ENCODE measurements at places on chromosomes 4 and X.

DNA sequence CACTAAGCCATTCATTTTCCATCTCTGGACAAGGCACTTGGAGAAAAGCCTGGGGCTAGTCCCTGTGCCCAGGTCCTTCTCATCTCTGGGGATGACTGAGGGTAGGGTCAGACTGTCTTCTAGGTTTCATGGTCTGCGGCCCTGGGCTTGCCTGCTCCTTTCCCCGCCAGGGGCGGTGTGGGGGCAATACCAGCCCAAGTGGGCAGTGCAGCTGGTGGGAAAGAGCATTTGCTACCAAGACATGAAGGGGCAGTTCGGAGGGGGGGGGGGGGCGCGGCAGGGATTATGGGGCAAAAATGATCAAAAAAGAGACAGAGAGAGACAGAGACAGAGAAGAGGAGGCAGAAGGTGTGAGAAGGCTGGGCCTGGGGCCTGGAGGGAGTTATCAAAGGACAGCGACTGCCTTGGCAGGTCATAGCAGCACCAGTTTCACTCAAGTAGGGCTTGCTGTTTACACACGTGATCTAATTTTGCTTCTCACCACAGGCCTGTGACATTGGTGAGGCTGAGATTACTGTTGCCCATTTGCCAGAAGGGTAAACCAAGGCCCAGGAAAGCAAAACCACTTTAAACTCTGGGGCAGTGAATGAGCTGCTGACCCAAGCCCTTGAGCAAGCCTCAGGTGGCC lies 56.1 kb downstream of the PJA1 start:
- DNase-seq, result no peak

- DNase-seq, result peak; percentile 2
These were observed 258.1 kb upstream of the NEIL3 start for GRCh38 chr4:177051473-177052060.

DNA sequence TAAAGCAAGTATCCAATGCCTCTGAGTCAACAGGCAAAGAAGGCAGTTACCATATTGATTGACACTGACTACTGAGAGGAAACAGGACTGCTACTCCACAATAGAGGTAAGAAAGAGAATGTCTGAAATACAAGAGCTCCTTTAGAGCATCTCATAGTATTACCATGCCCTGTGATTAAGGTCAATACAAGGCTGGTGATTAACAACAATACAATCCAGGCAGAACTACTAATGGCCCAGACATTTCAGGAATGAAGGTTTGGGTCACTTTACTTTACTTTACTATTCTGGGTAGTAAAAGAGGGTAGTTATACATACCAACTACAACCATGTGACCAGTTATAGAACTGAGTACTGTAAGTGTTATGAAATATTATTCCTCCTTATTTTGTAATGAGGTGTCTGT lies 44.5 kb downstream of the BRWD3 start:
- DNase-seq, result no peak

DNA sequence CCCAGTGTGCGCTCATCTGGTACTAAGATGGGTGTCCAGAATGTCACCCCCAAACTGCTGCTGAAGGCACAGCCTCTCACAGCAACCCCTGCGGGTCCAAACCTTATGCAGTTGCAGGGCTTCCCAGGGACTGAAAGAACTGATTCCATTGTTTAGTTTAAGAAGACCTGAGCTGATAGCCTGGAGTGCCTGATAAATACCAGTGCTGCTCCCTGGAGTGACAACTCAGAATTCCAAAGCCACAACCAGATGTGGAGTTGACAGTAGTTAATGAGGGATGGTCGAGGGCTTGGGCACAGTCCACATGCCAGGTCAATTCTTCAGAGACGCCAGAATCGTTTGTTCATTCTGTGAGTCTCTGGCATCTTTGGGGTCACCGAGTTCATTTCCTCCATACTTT lies 71.2 kb downstream of the LNX1 start:
- DNase-seq, result no peak

DNA sequence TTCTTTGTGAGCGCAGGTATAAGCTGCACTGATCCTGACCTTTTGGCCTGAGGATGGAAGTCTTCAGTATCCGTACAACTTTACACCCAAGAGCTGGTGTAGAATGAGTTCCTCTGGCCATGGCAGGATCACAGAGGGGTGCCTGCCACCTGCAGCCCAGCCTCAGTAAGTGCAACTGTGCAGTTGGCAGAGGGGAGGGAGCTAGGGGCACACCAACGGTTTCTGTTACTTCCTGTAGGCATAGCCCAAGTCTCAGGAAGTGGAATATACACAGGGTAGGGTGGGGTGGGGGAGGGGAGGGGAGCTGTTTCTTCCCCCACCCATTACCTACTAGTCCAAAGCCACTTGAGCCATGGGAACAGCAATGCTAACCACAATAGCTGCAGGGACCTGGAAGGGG lies 85.4 kb upstream of the GBA3 start:
- DNase-seq, result no peak

DNA sequence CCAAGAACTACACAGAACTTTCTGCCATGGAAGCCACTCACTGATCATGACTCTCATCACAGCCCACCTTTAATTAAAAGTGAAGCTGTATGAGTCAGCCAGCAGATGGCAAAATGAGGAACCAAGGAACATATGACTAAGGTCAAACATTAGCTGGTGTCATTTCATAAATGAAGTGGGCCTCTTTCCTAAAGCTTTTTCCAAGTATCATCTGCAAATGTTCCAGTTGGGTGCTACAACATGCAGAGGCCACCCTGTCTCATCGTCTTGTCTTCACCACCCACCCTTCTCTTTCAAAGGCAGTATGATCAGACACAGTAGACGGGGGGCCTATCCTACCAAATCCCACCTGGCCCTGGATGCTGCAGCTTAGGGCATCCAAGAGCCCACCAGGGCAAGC lies 9.2 kb upstream of the EOLA1 start:
- DNase-seq, result no peak

- DNase-seq, result no peak
These were observed 1.1 kb downstream of the KLHL15 start for GRCh38 chrX:24025741-24026403.

- DNase-seq, result no peak
These were observed 4.6 kb downstream of the CTBP1 start for GRCh38 chr4:1244081-1244977.

DNA sequence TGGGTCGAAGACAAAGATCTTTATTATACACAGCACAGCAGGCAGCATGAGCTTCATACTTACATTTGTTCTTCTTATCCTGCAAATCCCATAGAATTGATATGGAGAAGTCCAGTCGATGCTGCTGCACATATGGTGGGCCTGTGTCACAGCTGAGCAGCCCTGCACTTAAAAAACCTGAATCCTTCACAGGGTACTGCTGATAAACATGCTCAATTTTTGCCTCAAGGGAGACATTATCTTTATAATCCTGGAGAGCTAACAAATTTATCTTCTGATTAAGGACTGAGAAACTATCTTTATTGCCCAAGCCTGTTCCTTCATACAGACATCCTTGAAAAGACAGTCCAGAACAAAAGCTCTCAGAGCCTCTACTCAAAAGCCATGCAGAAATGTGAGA lies 434.4 kb upstream of the FAM47C start:
- no peak for DNase-seq

DNA sequence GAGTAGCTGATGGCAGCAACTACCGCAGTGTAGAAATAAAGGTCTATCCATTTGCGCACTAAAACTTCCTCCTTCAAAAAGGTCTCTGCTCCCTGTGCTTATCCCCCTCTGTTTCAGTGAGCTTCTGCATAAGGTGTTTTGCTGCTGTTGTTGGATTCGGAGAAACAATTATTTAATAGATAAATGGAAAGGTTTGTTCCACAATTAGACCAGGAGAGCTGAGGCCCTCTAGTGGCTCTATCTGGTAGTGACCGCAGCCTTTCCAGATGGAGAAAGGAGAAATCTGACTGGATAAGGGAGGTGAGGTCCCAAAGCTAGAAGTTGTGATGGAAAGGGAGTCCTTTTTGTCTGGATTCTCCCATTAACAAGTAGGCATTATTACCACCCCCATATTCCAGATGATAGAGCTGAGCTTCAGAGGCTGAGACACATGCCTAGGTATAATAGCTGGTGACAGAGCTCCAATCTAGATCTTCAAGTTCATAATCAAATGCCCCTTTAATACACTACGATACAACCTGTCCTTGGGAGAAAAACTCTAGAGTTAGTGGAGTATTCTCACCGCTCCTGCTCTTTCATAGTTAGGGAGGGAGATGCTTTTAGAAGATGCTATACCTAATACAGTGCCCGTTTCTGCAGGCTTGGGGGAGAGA lies 5.1 kb upstream of the GABRQ start:
- DNase-seq, result no peak

DNA sequence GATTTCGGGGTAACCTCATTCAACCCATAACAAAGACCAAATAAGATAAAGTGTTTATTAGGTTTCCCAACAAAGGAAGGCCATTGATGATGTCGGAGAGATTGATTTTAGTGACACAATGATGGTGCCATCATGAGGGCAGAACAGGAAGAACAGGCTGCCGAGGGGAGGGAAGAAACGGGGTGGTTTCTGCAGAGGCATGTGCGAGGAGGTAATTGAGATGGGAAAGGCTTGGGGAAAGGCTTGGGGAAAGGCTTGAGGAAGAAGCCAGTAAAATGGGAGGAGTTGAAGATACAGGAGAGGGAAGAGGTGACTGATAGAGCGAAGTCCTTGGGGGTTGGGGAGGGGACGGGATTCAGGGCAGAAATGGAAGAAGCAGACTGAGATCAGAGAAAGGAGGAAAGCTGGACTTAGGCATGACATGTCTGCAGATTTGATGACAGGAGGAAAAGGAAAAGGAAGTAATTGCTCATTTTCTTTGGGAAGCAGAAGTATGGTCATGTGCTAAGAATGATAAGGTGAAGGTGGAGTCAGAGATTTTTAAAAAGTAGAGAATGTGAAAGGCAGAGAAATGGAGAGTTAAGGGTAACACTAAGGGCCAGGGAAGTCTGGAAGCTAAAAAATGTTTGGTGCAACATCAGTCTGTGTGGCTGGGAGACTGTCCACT lies 6.0 kb downstream of the HPSE start:
- no peak for DNase-seq

DNA sequence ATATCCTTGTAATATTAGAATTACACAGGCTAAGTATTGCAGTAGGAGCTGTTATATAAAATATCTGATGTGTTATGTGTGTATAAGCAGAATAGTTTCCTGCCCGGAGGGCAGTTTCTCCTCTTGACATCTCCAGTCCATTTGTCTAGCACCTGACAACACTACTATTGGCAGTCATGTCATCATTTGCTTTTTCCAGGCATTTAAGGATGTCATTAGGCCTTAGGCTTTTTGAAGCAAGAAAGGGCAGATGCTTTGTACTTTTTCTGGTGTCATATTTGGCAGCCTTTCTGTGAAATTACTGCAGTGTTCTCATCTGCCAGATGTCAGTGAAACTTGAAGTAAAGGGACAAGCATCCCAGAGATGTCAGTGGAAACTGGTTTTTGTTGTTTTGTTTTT lies 2017.6 kb upstream of the IGFBP7 start:
- no peak for DNase-seq

GRCh38 chr4:141571362-141571761 lies 65.0 kb upstream of the IL15 start:
- DNase-seq, result no peak

DNA sequence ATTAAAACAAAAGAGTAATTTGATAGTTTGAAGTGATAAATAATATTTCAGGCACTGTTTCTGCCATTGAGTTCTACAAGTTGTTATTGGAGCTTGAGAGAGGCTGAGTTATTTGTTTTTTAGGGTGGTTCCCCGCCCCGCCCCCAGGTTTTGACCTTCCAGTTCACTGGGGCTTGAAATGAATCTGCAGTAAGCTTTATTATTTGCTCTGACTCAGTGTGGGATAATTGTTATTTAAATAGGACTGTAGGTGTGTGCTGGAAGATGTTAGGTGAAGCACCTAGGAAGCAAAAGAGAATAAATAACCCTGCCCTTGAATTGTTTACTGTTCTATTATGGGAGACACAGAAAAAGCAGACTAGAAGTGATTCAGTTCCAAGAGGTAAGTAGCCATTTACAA lies 81.2 kb upstream of the KCNIP4 start:
- DNase-seq, result no peak

Data from NK-92 treated with Interleukin-12 subunit alpha and Interleukin-12 subunit beta, amount 100 ng/mL, for 24 hours (cell line).